ENCODE measurements at places on chromosomes 16 and 17.

GRCh38 chr16:80720804-80721371, 83.5 kb downstream of the CDYL2 start:
- no peak for DNase-seq

- DNase-seq = no peak
Observed at GRCh38 chr17:36641331-36641876, 40.0 kb downstream of the MRM1 start.

- DNase-seq = no peak
Observed at GRCh38 chr16:31087481-31087880, 1.3 kb downstream of the PRSS53 start.

DNA sequence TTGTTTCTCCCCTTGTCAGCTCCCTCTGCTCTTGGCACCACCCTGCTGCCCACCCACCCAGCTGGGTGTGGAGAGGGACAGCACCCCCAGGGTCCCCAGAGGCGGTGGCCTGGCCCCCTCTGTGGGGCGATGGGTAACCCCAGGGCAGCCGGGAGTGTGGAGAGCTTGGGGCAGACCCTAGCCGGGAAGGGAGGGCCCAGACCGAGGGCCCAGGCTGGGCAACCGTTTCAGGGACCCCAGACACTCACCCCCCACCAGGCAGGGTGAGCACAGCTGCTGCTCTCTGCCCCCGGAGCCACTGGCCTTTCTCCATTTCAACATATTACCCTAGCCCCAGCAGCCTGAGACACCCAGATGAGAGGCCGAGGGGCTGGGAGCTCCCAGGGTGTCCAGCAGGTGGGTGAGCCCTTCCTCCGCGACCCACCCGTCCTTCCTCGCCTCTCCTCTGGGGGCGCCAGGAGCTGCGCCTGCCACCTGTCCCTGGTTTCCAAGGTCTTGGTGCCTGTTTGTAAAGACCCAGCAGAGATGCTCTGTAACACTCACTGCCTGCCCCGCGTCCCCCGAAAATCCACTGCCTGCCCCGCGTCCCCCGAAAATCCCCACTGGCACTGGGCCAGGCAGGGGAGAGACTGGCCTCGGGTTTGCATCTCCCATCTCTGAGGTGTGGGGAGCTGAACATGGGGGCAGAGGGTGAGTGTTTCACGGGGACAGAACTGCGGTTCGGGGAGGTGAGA, 45.4 kb downstream of the BAHCC1 start:
- DNase-seq = no peak

GRCh38 chr17:69709441-69709840, 294.9 kb downstream of the MAP2K6 start:
- DNase-seq = no peak

- DNase-seq = no peak
Observed at GRCh38 chr17:82661717-82662683, 13.8 kb upstream of the WDR45B start.

GRCh38 chr17:34883106-34884000, 77.9 kb downstream of the CCT6B start:
- no peak for DNase-seq

DNA sequence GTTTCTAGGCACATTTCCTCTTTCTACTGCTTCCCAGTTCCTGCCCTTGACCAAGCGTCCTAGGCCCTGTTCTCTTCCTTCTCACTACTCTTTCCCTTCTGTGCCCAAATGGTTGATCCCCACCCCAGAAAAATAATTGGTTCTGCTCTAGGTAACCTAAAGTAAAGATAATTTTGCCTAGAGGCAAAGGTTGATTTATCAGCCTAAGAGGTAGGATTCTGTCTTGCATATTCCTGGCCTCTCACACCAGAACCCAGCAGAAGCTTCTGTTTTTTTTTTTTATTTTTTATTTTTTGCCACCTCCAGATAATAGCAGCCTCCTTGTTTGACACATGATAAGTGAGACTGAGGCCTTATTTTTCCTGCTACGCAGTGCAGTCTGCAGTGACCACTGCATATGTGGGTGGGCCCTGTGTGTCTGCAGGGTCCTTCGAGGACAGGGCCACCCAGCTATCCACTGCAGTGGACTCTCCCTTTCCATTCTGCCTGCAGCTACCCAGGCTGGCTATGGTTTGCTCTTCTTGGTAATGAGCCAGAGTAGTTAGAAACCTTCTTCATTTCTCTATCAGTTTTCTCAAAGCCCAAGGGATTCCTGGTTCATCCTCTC, 701 bp downstream of the PIPOX start:
- DNase-seq = no peak

DNA sequence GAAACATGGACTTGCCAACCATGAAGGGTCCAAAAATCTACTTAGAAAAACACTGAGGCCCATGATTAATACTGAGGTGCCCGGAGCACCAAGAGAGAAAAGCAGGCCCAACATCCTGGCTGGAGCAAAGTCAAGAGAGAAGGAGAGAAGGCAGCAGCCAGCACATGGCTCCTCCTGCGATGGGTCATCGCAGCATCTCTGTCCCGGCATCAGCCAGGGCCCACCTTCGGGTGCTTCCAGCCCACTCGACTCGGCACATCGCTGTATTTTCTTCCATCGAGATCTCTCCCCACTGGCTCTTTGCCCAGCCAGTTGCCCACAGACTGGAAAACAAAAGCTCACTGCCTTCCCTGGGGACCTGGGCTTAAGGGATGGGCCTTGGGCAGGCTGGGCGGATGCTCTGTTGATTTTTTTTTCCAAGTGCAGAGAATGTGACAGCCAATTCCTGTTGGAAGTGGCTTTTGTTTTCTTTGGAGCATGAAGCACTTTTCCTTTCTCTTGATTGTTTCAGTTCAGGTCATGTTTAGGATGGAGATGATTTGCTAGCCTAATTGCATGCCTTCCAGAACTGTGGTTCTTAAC, 58.1 kb downstream of the CYB5B start:
- peak; percentile 19 for DNase-seq

DNA sequence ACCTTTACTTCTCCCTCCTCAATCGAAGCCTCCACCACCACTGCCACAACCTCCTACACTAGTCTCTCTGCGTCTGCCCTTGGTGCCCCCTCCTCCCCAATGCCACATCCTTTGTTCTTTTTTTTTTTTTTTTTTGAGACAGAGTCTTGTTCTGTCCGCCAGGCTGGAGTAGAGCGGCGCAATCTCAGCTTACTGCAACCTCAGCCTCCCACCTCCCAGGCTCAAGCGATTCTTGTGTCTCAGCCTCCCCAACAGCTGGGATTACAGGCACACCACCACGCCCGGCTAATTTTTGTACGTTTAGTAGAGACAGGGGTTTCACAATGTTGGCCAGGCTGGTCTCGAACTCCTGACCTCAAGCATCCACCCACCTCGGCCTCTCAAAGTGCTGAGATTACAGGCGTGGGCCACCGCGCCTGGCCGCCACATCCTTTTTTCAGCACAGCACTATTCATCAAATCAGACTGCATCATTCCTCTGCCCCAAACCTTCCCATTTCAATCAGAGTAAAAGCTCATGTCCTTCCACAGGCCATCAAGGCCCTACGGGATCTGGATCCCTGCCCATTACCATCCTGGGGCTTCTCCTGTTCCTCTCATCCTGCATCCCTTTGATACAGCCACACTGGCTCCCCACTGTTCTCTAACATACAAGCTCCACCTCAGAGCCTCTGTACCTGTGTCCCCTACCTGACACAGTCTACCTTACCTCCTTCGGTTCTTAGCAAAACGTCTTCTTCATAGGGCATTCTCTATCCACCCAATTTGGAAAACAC, 2.0 kb downstream of the KLHL11 start:
- DNase-seq = peak; percentile 37

GRCh38 chr17:47711366-47712099, 17.6 kb downstream of the TBKBP1 start:
- no peak for DNase-seq

GRCh38 chr17:46782250-46782953, 36.1 kb downstream of the WNT3 start:
- no peak for DNase-seq

DNA sequence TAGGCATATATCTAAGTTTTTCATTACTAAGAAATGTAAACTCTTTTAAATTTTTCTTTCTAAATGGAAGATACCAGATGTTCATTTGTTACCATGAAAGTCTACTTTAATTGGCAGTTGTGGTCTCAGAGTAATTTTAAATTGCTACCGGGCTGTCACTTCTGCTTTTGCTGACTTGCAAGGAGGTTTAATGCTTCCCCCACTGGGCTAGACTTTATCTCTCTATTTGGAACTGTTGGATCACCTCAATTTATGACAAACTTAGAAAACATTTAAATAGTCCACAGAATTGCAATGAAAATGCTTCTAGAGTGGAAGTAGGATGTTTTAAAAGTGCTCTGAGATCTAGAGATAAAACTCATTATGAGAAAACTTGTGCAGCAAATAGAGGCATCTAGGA, 479.8 kb upstream of the GOT2 start:
- no peak for DNase-seq

- no peak for DNase-seq
Observed at GRCh38 chr17:57699751-57700219, 45.3 kb downstream of the CCDC182 start.

- DNase-seq = no peak
Observed at GRCh38 chr16:8376430-8376829, 213.9 kb downstream of the TMEM114 start.

GRCh38 chr17:56448371-56448770, 145.1 kb upstream of the NOG start:
- no peak for DNase-seq
